Aortic smooth muscle cell (primary cell): ENCODE measurements at places on chromosomes 11 and 22. TPM values are rescaled to one million over a fixed set of nuclear protein-coding genes. Genes with fewer than 3 reads are reported as not detected.

Gene CST6
- 3.3 and 7.6 TPM in 2 replicates for total RNA-seq

Gene FOLR3
- total RNA-seq, result 0.13 and 0.50 TPM in 2 replicates

Gene THY1
- 24.7 and 49.1 TPM in 2 replicates for total RNA-seq

Gene GAS2
- 0.75 and 2.0 TPM in 2 replicates for total RNA-seq

Gene TBRG1
- total RNA-seq, result 20.7 and 22.6 TPM in 2 replicates

Gene ATF4
- 111 and 141 TPM in 2 replicates for total RNA-seq

Gene ART1
- not detected in 2 replicates for total RNA-seq

Gene ASPHD2
- 1.8 TPM in 2 replicates for total RNA-seq

Gene SLC29A2
- total RNA-seq, result under 0.01 and 0.12 TPM in 2 replicates

Gene DCHS1
- total RNA-seq, result 5.4 and 22.3 TPM in 2 replicates

Gene PRG2
- not detected in 2 replicates for total RNA-seq

Gene ZNRD2
- 28.5 and 40.3 TPM in 2 replicates for total RNA-seq

Gene KIF18A
- total RNA-seq, result 7.8 and 13.9 TPM in 2 replicates

Gene TLCD5
- 6.1 and 7.6 TPM in 2 replicates for total RNA-seq

Gene FOXRED2
- 7.2 and 8.6 TPM in 2 replicates for total RNA-seq

Gene CD248
- total RNA-seq, result 21.9 and 23.3 TPM in 2 replicates

Gene GALNT18
- 2.5 and 4.0 TPM in 2 replicates for total RNA-seq

Gene GGTLC3
- not detected in 2 replicates for total RNA-seq

Gene CSNK2A3
- total RNA-seq, result 1.1 and 1.2 TPM in 2 replicates

Gene CRACR2B
- 4.6 and 4.9 TPM in 2 replicates for total RNA-seq

Gene ELF5
- not detected in 2 replicates for total RNA-seq

Gene CRY2
- 13.2 and 14.7 TPM in 2 replicates for total RNA-seq

Gene SCARF2
- total RNA-seq, result 22.6 and 26.4 TPM in 2 replicates

Gene ABCC8
- not detected in 2 replicates for total RNA-seq

Gene MIOX
- total RNA-seq, result not detected in 2 replicates

Gene LSP1
- total RNA-seq, result 6.7 and 18.2 TPM in 2 replicates

Gene SLC25A45
- 2.1 and 2.2 TPM in 2 replicates for total RNA-seq

Gene NLRP14
- 0.37 and 0.92 TPM in 2 replicates for total RNA-seq

Gene ANO9
- not detected in 2 replicates for total RNA-seq

Gene NCAM1
- 0.13 and 0.50 TPM in 2 replicates for total RNA-seq

Gene PPP1CA
- total RNA-seq, result 146 and 165 TPM in 2 replicates

Gene PDE3B
- total RNA-seq, result 2.4 and 3.3 TPM in 2 replicates
